ENCODE measurements at places on chromosomes 1 and 21. TPM values are rescaled to one million over a fixed set of nuclear protein-coding genes. Genes with fewer than 3 reads are reported as not detected.
A peak's percentile ranks its signal among the peaks of the same experiment; 100 is the strongest.

- DNase-seq: no peak
These were observed 5.3 kb downstream of the COL18A1 start for GRCh38 chr21:45410151-45410864.

DNA sequence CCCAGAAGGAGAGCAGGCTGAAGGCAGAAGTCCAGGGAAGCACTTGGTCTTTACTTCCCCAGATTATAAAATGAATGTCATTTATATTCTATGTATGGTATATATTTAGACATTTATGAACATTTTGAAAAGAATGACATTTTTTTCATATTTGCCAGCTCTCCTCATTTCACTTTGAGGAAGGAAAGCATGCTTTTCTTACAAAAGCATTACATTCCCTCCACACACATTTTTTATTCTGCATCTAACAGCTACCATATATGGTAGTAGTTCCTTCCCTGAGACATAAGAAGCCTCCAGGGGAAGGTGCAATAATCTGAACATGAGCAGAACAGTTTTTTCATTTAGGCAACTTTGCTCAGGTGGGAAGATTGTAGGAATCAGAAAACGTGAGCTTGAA lies 94.0 kb downstream of the LRRC7 start:
- DNase-seq: no peak

GRCh38 chr1:59064592-59064991 lies 232.3 kb upstream of the FGGY start:
- no peak for DNase-seq

DNA sequence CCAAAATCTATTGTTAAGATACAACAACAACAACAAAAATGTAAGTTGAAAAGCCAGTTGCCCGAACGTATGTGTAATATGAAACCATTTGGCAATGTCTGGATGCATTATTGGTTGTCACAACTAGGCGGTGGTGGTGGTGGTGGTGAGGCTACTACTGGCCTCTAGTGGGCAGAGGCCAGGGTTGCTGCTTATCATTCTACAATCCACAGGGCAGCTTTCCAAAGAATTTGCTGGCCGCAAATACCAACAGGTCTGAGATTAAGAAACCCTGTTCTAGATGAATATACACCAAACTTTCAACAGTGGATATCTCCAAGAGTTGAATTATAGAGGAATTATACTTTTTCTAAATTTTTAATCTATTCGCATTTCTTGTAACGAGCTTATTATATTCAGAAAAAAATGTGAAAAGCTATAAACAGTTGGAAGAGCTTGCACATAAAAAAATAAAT lies 26.8 kb upstream of the ZNF697 start:
- no peak for DNase-seq

GRCh38 chr1:227741166-227741870 lies 6.1 kb downstream of the SNAP47 start:
- no peak for DNase-seq

DNA sequence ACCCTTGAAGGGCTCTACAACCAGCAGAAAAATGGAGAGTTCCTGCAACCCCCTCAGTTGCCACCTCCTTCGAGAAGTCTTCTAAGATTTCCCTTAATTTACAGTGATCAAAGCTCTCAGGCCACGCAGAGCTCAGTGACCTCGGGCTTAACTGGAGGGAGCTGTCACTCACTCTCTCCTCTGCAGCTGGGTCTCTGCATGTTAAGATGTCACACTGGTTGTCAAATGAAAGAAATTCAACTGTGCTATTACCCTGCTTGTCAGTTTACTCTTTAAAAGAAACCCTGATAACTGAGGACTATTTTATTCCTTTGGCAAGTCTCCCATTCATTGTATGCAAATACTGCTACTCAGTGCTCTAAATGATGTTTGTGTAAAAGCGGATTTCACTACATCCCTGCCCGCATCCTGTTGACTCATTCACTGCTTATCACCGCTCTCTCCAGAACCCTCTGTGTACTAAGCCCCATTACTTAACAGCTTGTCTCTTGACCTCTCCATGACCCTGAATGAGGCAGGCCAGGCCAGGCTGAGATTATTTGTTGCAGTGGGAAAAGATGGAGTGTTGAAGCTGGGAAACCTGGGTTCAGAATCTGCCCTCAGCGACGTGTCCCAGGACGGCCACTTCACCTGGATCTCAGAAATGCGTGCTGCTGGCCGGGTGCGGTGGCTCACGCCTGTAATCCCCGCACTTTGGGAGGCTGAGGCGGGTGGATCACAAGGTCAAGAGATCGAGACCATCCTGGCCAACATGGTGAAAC lies 13.7 kb downstream of the DHRS3 start:
- peak; percentile 62 for DNase-seq

GRCh38 chr1:23825762-23826522 lies 713 bp upstream of the HMGCL start:
- DNase-seq: no peak

- no peak for DNase-seq
These were observed 41.4 kb downstream of the TRIM62 start for GRCh38 chr1:33140153-33141149.

DNA sequence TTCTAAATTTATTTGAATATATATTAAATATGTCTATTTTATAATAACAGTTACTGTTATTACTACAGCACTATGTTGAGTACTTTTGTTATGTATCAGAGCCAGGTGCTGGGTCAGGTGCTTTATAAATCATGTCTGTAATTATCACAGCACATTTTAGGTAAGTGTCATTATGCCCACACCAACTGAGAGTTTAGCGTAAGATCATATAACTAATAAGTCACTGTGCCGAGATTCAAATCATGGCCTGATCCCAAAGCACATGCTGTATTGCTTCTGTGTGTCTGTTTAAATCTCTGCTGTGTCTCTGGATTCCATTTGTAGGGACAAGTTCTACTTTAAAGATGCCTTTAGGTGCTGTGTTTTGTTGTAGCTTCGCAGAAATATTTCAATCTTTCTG lies 1.9 kb downstream of the GPSM2 start:
- no peak for DNase-seq

DNA sequence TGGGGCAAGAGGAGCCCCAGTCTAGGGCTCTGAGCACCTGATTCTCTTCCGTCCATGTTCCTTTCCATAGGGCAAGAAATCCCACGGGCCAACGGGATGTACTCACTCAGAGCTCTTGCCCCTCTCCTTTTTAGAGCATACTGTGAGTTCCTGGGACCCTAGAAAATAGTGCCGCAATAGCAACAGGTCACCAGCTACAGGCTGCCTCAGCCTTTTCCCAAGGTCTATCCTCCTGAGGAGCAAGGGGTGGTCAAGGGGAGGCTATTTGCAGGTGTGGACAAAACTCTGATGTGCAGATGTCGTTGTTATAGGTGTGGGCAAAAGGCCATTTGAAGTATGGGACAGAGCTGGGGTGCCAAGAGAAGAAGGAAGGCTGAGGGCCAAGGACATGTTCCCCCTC lies 1.6 kb upstream of the QSOX1 start:
- DNase-seq: no peak

DNA sequence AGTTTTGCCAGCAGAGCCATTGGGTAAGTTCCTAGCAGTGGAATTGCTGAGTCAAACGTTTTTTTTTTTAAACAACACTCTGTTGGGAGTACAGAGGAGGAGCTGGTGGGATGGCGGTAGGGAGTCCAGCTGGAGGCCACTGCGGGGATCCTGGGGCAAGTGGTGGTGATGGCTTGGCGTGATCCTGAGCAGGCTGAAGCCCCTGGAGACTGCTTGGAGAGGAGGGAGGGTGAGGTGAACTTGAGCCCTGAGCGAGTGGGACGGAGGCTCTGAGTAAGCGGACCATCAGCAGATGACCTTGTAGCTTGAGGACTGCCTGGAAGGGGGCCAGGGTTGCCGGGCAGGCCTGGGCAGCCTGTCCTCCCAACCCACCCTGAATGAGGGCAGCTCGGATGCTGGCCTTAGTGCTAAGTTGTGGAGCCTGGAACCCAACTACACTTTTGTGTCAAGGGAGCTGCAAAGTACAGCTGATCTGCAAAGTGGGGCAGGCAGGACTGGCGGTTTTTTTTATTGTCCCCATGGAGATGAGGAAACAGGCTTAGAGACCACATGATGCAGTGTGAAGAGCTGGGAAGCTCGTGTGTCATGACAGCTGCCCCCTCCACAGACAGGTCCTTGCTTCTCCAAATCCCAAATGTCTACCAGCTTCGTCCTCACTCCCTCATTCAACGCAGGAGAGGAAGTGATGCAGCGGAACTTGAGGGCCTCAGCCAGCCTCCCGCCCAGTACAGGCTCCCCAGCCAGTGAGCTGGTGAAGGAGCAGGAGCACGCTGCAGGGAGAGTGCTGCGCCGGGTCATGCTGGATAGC lies 20.2 kb downstream of the MRPL37 start:
- DNase-seq: no peak

DNA sequence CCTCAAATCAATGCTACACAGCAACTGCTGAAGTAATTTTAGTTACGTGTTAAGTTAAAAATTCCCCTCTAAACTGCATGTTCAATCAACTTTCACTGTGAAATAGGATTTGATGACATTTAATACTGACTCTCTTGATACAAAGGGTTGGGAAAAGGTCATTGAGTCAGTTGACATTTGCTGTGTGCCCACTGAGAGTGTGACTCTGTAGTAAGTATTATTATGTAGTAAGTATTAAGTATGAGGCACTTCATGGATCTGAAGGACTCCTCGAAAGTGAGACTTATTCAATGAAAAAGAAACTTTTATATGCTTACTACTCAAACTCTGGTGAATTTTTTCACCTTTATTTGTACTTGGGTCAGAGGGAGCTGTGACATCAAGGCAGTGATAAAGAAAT lies 83.1 kb upstream of the S1PR1 start:
- no peak for DNase-seq

DNA sequence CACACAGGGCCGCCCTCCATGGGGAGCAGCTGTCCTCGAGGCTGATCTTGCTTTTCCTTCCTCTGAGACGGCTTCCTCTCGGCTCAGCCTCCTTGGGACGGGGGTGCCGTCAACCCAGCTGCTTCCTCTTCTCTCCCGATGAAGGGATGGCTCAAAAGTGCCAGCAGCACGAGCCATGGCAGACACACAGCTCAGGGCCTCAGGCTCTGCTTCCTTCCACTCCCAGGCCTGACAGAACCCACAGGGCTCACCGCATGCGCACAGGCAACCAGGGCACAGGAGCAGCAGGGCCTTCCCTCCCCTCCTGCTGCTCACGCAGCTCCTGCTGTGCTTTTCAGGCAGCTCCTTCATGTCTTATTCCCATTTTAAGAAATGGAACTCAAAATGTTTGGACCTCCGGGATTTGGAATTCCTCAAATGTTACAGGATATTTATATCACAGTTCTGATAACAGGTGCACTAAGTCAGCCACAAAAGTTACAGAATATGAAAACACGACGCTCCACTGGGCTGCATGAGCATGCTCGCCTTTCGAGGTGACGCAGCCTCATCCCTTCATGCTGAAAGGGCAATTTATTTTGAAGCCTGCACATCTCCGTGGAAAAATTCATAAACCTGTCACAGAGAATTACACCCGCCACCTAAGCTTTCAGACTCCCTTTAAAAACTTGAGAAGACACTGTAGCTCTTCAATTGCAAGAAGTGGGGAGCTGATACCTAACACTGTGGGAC lies 84.4 kb downstream of the HSF2BP start:
- no peak for DNase-seq

GRCh38 chr1:119312500-119312899 lies 56.1 kb upstream of the HAO2 start:
- DNase-seq: no peak

LDLRAD1 gene
- total RNA-seq: not detected

AUNIP gene
- total RNA-seq: not detected

C4BPA gene
- not detected for total RNA-seq

APOBEC4 gene
- not detected for total RNA-seq

DRAXIN gene
- 0.22 TPM for total RNA-seq

CACYBP gene
- total RNA-seq: 114 TPM

OR2T35 gene
- total RNA-seq: not detected

DCDC2B gene
- total RNA-seq: not detected

Data from naive thymus-derived CD8-positive, alpha-beta T cell (primary cell).